ENCODE measurements at places on chromosomes 12 and 14.

GRCh38 chr12:6273205-6273540 lies 37.3 kb upstream of the PLEKHG6 start:
- DNase-seq = no peak

GRCh38 chr14:36647824-36648753 lies 13.6 kb upstream of the PAX9 start:
- no peak for DNase-seq

GRCh38 chr14:92004062-92004461 lies 35.8 kb downstream of the TRIP11 start:
- no peak for DNase-seq

GRCh38 chr12:76275511-76276093 lies 72.6 kb downstream of the BBS10 start:
- DNase-seq = no peak

- no peak for DNase-seq
Measured at GRCh38 chr14:68238976-68239375, 419.4 kb downstream of the RAD51B start.

DNA sequence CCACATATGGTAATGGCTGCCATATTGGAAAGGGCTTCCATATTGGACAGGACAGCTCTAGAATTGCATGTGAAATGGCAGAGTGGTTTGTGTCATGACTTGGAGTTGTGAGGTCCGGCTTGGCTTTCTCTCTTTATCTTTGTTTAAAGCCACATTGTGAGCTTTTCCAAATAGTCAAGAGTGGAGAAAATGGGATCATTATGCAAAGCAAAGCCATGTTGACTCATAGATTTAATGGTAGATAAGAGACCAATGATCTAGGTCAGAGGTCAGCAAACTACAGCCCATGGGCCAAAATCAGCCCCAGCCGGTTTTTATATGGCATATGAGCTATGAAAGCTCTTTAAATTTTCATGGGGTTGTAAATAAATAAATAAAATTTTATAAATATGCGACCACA lies 449.1 kb downstream of the BCL11B start:
- no peak for DNase-seq

GRCh38 chr12:103908877-103909276 lies 21.3 kb upstream of the HSP90B1 start:
- no peak for DNase-seq

DNA sequence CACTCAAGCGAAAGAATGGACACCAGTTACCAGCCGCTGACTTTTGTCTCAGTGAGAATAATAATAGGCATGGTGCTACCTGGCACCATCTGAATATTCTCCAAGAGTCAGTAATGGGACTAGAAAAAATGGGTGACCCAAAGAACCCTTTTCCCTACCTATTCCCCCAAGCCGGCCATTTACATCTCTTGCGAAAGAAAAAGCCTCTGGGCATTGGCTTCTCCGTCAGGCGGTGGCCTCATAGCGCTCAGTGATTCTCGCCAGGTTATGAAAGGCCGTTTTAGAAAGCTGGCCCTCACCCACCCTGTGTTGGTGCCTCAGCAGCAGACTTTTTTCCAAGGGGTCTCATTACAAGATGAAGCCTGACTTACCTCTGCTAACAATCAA lies 523 bp upstream of the SLC6A15 start:
- no peak for DNase-seq

GRCh38 chr12:46701356-46701755 lies 124.4 kb downstream of the SLC38A4 start:
- DNase-seq = no peak

DNA sequence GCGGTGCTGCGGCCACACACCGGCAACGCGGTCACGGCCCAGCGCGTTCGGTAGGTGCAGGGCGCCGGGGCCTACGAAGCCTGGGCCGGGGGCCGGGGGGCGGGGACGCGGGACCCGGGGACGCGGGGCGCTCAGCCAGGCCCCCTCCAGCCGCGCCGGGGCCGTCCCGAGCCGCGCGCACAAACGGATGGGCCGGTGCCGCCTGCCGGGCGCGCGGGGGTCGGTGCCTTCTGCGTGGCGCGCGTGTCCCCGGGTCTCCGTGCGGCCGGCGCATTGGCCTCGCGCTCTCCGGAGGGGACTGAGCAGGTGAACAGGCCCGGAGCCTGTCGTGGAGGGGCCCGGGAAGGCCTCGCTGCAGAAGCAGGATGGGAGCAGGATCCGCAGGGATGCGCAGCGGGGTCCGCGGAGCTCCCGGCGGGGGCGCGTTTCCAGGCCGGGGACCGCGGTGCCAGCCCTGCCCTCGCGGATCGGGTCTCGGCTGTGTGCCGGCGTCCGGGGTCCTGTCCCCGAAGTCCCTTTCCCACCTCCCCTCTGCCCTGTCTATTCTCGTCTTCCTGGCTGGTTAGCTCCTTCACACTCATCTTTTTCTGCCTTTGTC lies 421 bp downstream of the GLT1D1 start:
- DNase-seq = no peak

- DNase-seq = no peak
Measured at GRCh38 chr12:85796001-85796400, 40.2 kb downstream of the RASSF9 start.

DNA sequence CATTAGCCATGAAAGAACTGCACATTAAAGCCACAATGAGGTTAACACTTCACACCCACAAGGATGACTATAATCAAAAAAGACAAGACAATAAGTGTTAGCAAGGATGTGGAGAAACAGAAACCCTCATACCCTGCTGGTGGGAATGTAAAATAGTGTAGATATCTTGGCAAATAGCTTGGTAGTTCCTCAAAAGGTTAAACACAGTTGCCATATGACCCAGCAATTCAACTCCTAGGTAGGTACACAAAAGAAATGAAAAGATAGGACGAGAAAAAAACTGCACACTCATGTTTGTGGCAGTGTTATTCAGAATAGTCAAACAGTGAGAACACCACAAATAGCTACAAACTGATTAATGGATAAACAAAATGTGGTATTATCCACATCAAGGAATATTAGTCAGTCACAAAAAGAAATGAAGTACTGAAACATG lies 93.5 kb downstream of the ATXN2 start:
- no peak for DNase-seq

- DNase-seq = no peak
Measured at GRCh38 chr14:82896476-82896875, 1362.8 kb upstream of the SEL1L start.

DNA sequence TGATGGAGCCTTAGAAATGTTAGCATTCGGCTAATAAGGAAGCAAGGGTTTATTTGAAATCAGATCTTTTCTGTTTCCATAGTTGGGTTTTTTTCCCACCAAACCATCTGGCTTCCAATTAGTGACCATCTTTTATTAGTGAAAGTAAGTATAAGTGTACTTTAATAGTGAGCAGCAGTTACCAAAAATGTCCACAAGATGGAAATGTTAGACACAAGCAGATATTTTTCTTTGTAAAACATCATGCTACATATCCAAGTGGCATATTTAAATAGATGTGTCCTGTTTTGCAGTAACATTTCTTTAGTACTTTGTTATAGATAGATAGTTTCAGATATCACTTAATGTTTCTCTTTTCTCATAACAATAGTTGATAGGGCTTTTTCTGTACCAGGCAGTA lies 28.8 kb downstream of the YEATS4 start:
- no peak for DNase-seq

- DNase-seq = no peak
Measured at GRCh38 chr12:30996255-30996654, 69.7 kb downstream of the TSPAN11 start.

- DNase-seq = no peak
Measured at GRCh38 chr14:70931008-70931407, 23.7 kb downstream of the PCNX1 start.

GRCh38 chr14:61652526-61653262 lies 42.6 kb upstream of the HIF1A start:
- no peak for DNase-seq

GRCh38 chr14:61562321-61563161 lies 132.8 kb upstream of the HIF1A start:
- DNase-seq = no peak

GRCh38 chr14:52563120-52563519 lies 10.5 kb downstream of the GPR137C start:
- no peak for DNase-seq

GRCh38 chr12:92413286-92413685 lies 267.6 kb upstream of the BTG1 start:
- no peak for DNase-seq

DNA sequence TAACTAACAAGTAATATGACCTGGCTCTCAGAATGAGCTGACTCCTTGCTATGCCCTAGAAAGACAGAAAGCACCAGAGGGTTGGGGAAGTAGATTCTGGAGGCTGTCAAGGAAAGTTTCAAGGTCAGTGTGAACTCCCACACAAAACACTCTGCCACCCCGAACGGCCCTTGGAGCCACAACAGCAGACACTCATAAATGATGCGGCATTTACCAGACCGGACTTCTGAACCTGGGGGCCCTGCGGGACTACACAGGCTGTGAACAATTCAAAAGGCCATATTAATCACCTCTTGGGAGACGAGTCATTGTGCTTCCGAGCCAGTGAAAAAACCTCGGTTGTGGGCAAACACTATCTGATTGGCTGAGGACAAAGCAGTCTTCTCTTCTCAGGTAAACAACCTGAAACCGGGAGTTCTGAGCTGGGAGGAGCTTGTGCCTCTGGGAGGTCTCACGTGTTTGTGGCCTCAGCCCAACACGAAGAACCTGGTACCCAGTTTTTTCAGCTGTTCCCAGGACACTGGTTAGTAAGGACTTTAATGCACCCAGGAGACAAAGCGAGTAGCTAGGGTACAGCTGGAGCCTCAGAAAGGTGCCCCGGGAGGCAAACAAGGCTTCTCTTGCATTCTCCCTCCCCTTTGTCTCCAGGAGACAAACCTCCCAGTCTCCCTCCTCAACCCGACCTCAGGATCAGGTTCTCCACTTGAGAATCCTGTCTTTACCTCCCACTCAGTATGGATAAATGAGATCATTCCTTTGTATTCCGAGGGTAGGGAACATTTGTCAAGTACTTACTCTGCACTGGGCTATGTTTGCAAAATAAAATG lies 35.3 kb downstream of the VWF start:
- DNase-seq = no peak

DNA sequence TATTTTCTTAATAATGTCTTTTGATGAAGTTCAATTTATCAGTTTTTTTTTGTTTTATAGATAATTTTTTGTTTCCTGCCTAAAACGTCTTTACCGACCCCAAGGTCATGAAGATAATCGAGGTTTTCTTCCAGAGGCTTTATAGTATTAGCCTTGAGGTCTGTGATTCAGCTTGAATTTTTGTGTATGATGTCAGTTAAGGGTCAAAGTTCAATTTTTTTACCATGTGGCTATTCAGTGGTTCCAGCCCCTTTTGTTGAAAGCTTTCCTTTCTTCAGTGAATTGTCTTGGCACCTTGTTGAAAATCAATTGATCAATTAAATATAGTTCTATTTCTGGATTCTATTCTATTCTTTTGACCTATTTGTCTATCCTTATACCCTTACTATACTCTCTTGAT lies 3.2 kb upstream of the MGST1 start:
- no peak for DNase-seq

DNA sequence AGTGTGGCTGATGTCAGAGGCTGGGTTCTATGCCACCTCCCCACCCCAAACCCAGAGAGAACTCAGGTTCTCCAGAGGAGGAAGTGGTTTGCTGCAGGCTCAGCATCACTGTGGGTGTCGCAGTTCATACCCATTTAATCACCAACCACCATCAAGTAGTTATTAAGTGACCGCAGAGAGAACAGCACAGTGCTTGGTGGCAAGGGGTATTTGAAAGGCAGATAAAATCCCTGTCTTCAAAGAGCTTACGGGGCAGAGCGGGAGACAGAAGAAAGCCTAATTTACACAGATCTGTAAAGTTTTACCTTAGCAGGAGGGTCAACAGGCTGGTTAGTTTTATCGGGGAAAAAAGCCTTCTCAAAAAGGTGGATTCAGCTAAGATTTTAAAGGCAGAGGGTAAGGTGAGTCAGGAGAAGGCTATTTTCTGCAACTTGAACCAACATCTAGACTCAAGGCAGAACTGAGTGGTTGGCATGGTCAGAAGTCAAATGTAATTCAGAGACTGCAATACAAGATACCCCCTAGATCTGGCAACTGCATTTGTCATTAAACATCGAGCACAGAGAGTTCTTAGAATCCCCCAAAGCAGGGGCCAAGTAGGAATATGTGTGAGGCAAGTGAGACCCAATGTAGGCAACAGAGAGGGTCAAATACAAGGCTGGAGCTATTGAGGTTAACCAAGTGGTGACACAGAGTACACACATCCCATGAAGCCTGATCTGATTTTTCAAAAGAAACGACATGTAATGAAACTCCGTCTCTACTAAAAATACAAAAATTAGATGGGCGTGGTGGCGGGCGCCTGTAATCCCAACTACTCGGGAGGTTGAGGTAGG lies 13.2 kb downstream of the PXN start:
- no peak for DNase-seq

DNA sequence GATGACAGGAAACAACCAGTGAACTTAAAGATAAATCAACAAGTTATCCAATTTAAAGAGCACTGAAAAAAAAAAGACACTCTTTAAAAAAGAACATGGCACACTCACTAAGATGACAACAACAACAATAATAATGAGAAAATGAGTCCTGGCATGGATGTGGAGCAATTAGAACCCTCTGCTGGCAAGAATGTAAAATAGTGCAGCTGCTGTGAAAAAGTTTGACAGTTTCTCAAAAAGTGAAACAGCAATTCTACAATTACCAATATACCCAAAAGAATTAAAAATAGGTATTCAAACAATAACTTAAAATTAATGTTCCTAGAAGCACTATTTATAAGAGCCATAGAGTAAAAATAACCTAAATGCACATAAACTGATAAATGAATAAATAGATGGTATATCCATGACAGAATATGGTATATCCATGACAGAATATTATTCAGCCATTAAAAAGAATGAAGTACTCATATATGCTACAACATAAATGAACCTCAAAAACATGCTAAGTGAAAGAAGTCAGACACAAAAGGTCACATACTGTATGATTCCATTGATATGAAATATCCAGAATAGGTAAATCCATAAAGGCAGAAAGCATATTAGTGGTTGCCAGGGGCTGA lies 49.1 kb upstream of the GPHB5 start:
- DNase-seq = no peak

- DNase-seq = no peak
Measured at GRCh38 chr12:131210506-131211339, 257.0 kb downstream of the ADGRD1 start.
